ENCODE measurements at places on chromosomes 7 and 10.
A peak's percentile ranks its signal among the peaks of the same experiment; 100 is the strongest.

GRCh38 chr7:134458341-134458805 lies 527 bp downstream of the AKR1B1 start:
- peak; percentile 66 for DNase-seq

DNA sequence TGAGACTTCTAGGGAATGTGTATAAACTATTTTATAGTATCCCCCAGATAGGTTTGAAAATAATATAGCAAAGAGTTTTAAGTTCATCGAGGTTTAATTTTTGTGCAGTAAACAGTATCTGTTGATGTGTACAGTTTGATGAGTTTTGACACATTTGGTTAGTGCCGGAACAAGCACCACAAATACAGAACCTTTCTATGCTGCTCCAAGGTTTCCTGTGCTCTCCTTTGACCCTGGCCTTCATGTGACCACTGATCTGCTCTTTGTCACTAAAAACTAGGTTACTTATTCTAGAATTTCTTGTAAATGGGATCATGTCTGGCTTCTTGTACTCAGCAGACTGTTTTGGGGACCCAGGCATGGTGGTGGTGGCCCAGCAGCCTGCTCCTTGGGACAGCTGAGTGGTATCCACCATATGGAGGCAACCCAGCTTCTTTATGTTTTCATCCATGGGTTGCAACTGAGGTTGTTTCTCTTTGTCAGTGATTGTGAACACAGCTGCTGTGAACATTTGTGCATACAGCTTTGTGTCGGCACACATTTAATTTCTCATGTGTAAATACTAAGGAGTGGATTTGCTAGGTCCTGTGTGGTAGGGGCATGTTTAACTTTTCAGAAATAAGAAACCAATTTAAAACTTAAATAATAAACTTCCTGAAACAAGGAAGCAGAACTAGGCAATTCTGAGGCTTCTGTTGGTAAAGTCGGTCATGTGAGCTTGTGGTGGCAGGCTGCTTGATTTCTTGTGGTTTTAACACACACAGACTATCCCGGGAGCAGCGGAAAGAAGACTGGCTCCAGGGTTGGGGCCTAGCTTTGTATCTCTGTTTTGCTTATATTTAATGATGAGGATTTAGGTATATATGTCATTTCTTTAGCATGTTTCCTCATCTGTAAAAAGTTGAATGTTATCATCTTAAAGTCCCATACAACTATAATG lies 219.4 kb downstream of the ABCA13 start:
- no peak for DNase-seq

DNA sequence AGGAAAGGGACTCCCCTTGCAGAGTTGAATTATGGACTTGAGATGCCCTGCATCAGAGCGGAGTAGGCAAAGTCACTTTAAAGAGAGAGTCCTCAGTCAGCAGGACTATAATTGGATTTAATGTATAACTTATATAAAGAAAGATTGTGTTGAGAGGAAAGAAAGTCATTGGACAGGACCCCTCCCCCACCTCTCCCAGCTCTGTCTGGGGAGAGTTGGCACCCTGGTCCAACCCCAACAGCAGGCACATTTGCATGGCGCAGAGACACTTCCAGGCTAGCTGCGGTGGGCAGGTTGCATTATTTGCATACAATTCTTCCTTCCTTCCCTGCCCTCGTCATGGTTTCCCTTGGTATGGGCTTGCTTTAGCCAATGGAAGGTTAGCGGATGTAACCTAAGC lies 46.1 kb upstream of the NPTX2 start:
- DNase-seq, result no peak

GRCh38 chr7:132004529-132004928 lies 448.1 kb upstream of the PODXL start:
- no peak for DNase-seq

GRCh38 chr7:17706734-17707133 lies 233.6 kb downstream of the SNX13 start:
- peak; percentile 72 for DNase-seq

DNA sequence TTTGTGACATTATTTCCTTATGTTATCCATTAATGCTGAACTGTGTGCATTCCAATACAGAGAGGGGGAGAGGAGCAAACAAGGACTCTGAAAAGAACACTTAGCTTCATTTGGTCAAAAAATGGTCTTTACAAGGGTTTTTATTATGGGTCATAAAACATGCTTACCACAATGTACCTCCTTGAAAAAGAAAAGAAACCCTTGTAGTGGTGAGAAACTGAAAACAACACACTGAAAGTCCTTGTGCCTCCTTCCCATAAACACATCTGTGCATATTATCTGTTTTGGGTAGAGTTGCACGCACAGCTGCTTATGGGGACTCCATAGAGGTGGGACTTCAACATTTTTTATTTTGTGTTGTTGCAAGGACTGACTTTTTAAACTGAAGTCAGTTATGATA lies 98.7 kb downstream of the CDK6 start:
- no peak for DNase-seq

GRCh38 chr7:30789334-30789711 lies 18.1 kb downstream of the MINDY4 start:
- peak; percentile 85 for DNase-seq

GRCh38 chr7:70043015-70043538 lies 444.8 kb downstream of the AUTS2 start:
- DNase-seq, result no peak

- DNase-seq, result no peak
These were observed 640.4 kb downstream of the TYW1 start for GRCh38 chr7:67637023-67637358.

DNA sequence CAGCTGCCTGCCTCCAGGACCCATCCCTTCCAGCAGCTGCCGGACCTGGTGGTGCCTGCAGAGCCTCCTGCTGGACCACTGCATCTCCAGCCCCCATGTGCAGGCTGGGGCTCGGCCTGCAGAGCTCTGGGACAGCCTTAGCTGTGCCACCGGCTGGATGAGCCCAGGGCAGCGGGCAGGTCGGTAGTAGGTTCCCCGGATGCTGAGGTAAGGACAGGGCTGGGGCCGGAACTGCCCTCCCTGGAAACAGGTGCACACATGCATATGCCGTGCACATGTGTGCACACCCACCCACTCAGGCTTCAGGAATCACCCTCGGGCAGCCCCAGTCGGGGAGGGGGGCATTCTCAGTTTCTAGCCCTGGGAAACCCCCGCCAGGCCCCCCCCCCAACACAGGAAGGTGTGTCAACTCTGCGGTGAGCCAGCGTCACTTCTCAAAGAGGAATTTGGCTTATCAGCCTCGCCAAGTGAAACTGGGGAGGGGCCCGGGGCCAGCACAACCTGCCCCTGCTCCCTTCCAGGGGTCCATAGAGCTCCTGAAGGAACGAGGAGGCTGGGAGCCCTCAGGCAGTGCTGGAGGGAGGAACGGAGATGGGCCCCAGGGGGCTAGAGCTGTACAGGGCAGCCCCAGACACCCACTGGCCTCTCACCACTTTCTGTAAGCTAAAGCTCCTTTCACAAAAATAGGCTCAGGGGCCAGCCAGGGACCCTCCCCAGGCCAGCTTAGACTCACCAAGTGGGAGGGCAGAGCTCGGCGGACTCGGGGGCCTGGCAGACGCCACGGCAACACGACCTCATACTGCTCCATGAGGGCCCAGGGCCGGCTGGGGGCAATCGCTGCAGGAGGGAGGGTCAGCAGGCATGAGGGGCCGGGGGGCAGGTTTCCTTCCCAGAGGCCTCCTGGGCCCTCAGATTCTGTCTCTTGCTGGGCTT lies 1.7 kb downstream of the ADAM8 start:
- DNase-seq, result no peak

GRCh38 chr10:119634219-119634544 lies 17.0 kb upstream of the BAG3 start:
- no peak for DNase-seq

GRCh38 chr7:18459484-18460245 lies 35.9 kb upstream of the HDAC9 start:
- DNase-seq, result peak; percentile 77

- DNase-seq, result no peak
These were observed 121.0 kb downstream of the NEURL1 start for GRCh38 chr10:103614306-103615158.

- DNase-seq, result no peak
These were observed 37.7 kb upstream of the ZNF32 start for GRCh38 chr10:43686414-43686813.
